Putamen (tissue), 1 donor: ENCODE measurements at places on chromosomes 6 and 20.

DNA sequence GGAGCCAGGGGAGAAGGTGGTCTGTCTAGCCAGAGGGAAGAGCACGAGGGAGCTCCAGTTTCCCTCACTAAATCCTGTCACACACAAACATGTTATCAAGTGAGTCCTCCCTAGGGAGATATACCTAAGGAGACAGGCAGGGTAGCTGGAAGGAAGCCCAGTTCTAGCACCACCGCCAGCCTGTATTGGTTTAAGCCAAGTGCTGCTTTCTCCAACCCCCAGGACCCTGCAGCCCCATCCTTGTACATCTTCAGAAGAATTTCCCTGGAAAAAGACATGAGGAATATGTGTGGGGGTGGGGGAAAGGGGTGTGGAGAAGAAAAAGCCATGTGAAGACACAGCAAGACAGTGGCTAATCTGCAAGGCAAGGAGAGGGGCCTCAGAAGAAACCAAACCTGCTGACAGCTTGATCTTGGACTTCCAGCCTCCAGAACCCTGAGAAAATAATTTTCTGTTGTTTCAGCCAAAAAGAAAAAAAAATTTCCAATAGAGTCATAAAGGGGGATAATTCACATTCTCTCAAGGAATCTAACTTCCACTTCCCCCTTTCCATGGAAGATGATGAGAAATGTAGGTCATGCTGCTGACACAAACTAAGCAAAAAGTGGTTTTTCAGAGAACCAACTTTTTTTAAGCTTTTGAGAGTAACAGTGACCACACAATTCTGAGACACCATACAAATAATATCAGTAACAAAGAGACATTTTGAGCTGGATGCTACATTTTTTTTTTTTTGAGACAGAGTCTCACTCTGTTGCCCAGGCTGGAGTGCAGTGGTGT lies 103.2 kb upstream of the PRDM1 start:
- DNase-seq = no peak

DNA sequence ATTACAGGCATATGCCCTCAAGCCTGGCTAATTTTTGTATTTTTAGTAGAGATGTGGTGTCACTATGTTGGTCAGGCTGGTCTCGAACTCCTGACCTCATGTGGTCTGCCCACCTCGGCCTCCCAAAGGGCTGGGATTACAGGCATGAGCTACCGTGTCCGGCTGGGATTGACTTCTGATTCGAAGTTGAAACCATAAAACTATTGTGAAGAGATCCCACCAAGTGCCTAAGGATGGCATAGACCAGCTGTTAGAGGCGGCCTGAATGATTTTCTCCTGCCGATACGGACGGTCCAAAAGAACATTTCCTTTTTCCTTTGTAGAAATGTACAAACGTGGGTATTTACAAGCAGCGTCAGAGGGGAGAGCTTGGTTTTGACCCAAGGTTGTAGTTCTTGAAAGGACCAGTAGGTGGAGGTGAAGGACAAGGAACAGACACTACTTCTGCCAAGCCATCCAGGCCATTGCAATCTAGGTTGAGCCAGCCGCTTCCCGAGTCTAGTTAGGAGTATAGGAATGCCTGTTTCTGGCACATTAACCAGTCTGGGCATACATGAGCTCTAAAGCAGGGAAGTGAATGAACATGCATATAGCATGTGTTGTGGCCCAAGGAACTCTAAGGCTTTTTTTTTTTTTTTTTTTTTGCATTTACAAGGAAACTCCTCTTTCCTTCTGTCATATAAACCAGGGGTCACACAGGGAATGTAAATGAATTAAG lies 29.0 kb downstream of the MOCS3 start:
- peak; percentile 71 for DNase-seq

DNA sequence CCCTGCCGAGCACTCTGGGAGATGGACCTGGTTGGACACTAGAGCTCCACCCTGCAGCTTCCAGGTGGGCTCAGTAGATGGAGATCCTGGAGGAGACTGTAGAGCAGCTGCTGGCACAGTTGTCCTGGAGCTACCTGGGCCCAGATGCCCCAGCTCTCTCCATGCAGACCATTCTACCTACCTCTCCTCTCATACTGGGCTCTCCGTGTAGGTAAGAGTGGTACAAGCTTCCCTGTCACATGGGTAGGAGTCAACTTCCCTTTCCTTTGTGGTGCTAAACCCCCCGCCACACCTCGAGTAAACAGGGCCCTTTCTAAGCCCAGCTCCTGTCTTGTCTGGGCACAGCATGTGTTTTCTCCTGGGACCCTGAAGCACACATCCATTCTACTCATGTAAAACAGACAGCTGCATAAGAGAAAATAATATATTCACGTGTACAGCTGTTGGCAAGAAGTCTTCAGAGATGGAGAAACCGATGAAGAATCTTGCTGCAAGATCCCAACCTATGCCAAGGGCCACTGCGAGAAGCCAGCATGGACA lies 108.1 kb upstream of the DUSP22 start:
- no peak for DNase-seq

GRCh38 chr6:132210886-132211563 lies 190.2 kb downstream of the MOXD1 start:
- DNase-seq = no peak

- DNase-seq = no peak
Measured at GRCh38 chr20:62177307-62177706, 5.5 kb upstream of the MTG2 start.

DNA sequence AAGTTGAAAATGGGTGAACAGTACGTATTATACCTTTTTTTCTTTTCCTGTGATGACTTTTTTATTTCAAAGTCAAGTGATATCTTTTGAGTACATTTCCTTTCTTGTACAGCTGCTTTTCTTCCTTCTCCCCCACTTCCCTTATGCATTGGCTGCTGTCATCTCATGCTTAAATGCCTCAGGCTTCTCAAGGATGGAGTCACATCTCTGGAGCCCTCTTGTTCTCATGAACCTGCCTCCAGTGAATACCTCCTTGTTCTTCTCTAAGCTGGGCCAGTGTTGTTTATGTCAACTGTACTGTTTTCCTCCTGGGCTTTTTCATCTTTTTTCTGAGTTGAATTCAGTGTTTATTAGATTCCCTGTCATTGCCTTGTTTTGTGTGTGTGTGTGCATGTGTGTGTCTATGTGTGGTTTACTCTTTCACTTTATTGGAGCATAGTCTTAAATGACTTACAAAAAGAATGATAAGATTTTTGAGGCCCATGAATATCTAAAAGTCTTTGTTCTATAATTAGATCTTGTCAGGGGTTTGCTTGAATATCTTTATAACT lies 23.6 kb downstream of the STXBP5 start:
- no peak for DNase-seq

GRCh38 chr6:5438922-5439584 lies 177.7 kb downstream of the FARS2 start:
- DNase-seq = no peak

DNA sequence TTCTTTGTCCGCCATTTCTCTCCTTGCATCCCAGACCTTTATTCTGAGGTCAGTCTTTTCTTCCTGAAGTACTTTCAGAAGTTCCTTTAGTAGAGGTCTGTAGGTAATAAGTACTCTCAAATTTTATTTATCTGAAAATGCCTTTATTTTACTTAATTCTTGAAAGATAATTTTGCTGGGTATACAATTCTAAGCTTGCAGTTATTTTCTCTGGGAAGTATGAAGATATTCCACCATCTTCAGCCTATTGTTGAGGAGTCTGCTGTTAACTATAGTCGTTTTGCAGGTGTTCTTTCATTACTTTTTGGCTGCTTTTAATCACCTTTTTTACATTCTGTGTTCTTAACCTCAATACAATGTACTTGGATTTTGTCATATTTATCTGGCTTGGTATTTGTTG lies 13.5 kb upstream of the FNDC1 start:
- DNase-seq = no peak

- no peak for DNase-seq
Measured at GRCh38 chr20:152131-152530, 5.1 kb upstream of the DEFB127 start.

GRCh38 chr20:57913156-57913930 lies 203.5 kb upstream of the PMEPA1 start:
- no peak for DNase-seq

GRCh38 chr6:53095716-53096115 lies 30.5 kb downstream of the FBXO9 start:
- DNase-seq = no peak

- DNase-seq = no peak
Measured at GRCh38 chr6:96099069-96099468, 83.3 kb downstream of the FUT9 start.

DNA sequence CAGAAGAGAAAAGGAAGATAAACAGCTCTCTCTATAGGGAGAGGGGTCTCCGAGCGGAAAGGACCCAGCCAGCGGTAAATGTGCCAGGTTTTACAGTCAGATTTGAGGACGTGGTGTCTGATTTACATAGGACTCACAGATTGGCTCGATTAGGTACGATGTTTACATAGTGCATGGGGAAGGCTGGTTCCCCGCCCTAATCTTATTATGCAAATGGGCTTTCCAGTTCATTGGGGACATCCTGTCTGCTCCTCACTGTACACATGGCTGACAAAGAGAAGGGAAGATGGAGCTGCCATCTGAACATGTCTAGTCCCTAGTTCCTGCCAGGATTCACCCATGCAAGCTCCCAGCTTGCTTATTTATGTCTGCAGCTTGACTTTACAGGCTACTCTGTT lies 119.9 kb downstream of the RNF144B start:
- no peak for DNase-seq

DNA sequence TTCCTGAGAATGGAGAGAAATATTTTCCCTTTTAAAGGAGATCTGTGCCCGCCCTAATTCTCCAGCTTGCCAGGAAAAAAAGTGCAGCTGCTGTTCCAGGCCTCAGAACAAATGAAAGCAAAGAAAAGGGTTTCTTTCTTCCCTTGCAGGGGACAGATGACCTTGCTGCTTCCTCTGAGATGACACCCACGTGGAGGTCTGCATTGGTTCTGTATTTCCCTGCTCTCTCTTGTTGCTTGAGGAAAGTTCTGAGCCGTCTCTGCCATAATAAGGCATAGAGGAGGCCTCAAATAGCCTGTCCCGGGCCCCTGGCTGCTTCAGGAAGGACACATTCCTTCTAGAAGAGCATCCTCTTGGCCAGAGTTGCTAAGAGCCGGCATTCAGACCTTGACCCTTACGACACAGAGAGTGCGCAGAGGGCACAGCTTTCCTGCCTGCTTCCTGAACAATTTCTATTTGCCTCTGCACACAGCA lies 501.8 kb upstream of the SULF2 start:
- no peak for DNase-seq

- DNase-seq = no peak
Measured at GRCh38 chr20:63737695-63737944, 1.2 kb downstream of the LIME1 start.

GRCh38 chr6:157464653-157465535 lies 83.9 kb downstream of the ZDHHC14 start:
- no peak for DNase-seq

DNA sequence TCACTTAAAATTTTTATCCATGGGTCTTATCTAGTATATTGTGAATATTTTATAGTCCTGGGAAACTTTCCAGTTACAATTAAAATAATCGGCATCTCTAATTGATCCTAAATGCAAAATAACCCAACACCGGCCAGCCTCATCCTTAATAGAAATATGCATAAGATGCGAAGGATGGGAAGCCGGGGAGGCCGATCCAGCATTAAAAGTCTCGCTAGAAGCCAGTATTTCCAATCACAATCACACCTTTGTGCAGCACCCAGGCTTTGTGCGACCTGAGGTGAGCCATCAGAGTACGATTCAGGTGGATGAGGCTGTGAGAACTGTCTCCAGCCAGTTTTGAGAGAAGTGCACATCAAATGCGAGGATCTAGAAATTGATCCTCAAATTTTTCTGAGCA lies 65.4 kb downstream of the EZR start:
- no peak for DNase-seq

DNA sequence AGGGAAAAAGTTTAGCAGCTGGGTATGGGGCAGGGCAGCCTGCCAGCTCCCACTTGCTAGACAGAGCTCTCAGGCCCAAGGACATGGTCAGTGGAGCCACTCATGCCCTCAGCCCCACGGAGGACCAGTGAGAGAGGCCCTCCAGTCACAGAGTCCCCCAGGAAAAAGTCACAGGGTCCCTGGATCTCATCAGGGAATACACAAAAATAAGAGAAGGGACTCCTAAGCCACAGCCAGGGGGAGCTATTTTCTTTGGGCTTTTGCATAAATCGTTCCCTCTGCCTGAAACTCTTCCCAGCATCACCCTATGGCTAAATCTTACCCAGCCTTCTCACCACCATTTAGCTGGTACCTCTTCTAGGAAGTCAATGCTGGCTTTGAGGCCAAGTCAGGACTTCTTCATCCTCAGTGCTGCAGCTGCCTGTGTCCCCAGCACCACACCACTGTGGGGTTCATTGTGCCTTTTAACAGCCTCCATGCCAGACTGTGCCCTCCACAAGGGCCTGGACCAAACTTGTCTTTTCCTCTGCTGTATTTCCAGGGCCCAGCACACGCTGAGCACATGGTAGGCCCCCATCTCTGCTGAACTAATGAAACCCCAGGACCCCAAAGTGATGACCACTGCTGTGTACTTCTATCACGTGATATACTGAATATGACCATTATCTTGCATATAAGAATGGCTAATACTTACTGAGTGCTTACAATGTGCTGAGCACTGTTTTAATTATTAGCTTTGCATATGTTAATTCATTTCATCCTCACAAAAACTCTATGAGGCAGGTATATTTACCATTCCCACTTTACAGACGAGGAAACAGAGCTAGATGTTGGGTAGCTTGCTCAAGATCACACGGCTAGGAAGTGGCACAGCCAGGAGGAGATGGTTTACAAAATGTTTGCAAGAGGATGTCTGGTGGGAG lies 2.0 kb downstream of the ZNF335 start:
- peak; percentile 53 for DNase-seq

DNA sequence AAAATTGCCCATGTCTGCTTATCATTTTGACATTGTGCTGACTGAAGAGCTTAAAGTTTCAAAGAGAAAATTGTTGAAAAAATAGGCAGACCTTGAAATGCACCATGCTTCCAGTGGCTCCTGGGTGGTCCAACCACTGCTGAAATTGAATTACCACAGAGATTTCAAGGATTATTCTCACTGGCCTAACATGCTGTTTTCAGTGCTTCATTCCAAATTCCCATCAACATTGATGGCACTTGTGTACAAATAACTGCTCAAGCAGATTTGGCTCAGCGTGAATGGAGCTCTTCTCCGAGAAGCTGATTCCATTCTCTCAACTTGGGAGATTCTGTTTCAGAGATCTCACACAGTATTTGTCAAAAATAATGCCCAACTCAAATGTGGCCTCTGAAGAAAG lies 75.5 kb downstream of the LAMA4 start:
- no peak for DNase-seq

DNA sequence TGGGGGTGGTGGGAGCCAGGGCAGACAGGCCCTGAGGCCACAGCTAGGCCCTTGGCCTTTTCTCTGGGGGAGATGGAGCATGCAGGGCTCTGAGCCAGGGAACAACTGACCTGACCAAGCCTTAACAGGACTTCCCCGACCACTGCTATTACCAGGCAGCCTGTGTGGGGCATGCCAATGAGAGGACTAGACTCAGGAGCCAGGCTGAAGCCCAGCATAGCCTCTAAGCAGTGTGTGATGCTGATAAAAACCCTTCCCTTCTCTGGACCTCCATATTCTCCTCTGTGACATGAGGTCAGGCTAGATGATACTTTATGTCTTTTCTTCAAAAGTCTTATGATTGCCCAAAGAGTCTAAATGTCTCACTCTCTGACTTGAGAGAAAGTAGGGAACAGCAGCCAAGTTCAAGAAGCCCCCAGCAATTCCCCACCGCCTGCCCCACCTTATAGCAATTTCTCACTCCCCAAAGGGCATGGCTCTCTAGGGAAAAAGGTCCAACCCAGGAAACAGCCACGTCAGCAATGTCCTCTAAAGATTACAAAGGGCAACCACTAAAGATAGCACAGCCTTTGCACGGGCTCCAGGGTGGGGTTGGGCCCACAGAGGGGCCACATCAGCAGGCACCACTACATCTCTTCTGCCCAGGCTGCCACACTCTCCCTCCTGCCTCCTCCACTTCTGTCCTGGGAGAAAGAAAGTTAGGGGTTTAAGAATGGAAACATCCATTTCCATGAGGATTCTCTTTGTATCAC lies 71.3 kb downstream of the TRERF1 start:
- DNase-seq = no peak
